Renal cortical epithelial cell (primary cell): ENCODE measurements at places on chromosomes 7 and 10. TPM values are rescaled to one million over a fixed set of nuclear protein-coding genes. Genes with fewer than 3 reads are reported as not detected.

GRCh38 chr10:9311702-9312499, 1257.4 kb downstream of the GATA3 start:
- peak; percentile 2 for DNase-seq

DNA sequence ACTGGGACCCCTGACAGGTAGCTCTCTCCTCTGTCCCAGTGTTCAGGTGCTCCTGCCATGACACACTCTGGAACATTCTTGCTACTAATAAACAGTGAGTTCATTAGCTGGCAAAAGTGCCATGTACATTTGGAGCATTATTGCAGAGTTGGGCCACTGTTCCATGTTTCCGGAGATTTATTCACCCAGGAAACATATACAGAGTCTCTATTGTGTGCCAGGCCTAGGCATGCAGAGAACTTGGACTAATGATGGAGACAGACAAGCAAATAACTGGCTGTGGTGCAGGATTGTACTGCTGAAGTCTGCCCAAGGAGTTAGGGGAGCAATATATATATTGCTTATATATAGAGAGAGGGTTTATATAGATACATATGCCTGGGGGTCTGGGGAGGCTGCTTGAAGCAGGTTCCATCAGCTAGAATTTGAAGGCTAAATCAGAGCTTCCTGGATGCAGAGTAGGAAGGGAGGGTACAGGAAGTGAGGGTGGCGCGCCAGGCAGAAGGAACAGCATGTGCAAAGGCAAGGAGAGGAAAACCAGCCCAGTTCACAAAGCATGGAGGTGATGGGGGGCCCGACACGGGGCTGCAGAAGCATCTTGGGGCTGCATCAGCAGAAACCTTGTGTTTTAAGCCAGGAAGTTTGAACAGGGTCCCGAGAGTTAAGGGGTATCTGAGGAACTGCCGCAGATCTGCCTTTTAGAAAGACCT, 22.7 kb upstream of the EEPD1 start:
- no peak for DNase-seq

GRCh38 chr7:142722248-142722794, 27.0 kb upstream of the PRSS1 start:
- DNase-seq: no peak

- no peak for DNase-seq
Measured at GRCh38 chr10:54607983-54608382, 193.0 kb downstream of the PCDH15 start.

- no peak for DNase-seq
Measured at GRCh38 chr7:45230611-45231165, 73.1 kb downstream of the RAMP3 start.

DNA sequence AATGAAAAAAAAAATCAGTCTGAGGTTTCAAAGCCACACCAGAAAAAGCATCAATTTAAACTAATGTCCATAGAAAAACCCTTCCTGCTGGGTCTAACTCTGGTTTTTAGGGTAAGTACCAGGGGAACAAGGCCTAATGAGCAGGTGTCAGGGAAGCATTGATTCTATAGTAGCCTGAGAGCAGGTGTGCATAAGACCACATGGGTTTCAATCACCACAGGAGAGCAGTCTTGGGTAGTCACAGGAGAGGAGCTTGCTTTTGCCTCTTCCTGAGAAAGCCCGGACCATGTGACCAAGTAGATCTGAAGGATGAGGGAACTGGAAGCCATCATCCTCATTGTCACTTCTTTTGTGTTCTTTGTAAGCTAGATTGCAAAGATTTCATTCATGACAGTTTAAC, 66.3 kb upstream of the AGK start:
- DNase-seq: no peak

DNA sequence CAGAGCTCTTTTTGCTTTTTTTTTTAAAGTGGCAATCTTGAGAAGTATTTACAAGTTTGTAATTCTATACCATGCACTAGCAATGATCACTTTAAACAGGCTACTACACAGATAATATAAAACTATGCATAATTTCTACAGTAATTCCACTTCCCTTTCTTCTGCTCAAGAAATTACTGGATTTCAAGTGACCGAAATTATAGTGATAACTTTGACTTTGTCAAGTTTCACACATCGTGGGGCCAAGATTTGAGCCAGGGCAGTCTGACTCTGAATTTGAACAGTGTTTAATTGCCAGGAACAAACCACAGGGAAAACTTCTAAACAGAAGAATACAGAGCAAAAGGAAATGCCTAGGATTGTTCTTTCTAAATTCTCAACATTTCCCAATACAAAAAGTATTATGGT, 288.3 kb upstream of the MKLN1 start:
- DNase-seq: no peak

- DNase-seq: no peak
Measured at GRCh38 chr10:103442031-103442461, 10.1 kb downstream of the CALHM2 start.

DNA sequence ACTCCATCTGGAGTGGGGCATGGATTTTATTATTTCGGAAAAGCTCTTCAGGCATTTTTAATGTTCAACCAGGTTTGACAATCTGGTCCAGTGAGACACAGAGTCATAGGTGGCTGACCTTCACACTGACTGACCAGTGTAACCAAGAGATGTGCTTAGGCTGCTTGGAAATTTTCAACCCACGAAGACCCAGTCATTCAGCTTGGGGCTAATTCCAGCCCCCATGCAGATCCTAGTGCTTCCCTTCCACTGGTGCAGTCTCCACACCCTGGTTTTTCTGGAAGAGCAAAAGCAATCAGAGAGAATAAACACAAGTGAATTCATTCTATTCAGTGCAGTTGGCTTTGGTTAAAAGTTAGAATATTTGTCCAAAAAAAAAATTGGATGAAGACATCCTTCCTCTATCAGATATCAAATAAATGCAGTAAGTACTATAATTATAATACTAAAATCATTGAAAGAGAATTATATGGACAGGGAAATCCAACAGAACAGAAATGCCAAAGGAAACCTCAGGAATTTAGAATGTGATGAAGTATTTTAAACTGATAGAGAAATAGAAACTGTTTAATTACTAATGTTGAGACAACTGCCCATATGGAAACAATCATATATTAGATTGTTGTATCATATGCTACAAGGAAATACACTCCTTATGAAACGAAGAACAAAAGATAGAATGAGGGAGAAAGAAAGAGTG, 178.0 kb downstream of the NPSR1 start:
- peak; percentile 76 for DNase-seq

DNA sequence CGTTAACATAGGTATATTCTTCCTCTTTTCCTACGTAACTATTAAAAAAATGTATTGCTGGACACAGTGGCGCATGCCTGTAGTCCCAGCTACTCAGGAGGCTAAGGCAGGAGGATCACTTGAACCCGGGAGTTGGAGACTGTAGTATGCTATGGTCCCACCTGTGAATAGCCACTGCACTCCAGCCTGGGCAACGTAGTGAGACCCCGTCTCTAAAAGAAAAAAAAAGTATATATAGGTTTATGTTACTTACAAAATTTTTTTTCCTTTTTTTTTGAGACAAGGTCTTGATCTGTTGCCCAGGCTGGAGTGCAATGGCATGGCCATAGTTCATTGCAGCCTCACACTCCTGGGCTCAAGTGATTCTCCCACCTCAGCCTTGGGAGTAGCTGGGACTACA, 5.6 kb downstream of the NUB1 start:
- no peak for DNase-seq

- DNase-seq: no peak
Measured at GRCh38 chr7:100156331-100157068, 2.0 kb downstream of the TRAPPC14 start.

DNA sequence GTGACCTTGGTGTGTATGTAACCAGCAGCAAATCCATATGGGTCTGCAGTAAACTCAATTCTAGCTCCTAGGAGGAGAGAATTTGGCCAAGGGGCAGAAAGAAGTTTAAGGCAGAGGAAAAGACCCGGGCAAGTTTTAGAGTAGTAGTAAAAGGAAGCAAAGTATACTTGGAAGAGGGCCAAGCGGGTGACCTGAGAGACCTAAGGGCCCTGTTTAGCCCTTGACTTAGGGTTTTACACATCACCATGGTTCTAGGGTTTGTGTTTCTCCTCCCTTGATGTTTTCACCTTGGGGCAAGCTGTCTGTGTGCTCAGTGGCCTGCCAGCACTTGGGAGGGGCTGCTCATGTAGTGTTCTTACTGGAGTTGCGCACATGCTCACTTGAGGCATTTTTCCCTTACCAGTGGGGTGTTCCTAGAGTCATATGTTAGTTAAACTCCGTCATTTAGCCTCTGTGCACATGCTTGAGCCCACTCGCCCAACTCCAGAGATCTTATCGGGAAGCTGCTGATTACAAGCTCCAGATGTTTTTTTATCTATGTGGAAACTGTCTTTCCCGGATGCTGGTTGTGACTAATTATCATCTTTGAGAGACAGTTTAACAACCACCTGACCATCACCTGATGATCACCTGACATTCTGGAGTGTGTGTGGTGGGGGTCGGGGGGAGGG, 137.6 kb upstream of the PRSS1 start:
- DNase-seq: no peak

DNA sequence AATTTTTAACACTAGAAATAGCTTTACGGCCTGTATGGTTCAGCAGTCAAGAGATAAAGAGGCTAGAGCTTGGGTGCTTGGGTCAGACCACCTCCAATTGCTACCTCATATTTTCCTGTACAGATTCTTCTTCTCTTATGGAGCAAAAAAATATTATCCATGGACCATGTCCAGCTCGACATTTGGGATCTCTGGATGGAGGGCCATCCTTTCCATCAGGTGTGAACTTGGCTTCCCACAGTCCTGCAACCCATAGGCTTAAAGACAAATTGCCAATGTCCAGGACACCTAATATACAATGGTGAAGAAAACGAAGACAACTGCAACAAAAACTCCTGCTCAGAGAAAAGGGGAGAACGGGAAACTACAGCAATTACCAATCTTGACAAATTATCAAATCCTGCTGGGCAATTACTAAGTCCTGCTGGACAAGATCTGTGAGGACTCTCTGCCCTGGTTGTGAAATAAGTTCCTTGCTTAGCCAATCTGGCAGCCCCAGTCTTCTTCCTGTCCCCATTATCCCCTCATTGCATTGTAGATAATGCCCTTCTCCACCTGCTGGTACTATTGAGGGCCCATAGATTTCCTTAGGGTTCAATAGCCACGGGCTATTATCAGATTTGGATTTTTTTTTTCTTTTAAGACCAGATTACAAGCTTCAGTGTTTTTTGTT, 42.0 kb upstream of the BRAF start:
- DNase-seq: no peak

- no peak for DNase-seq
Measured at GRCh38 chr10:119865699-119866240, 6.9 kb downstream of the MCMBP start.

- DNase-seq: peak; percentile 77
Measured at GRCh38 chr7:102404005-102404861, 8.1 kb downstream of the PRKRIP1 start.

DNA sequence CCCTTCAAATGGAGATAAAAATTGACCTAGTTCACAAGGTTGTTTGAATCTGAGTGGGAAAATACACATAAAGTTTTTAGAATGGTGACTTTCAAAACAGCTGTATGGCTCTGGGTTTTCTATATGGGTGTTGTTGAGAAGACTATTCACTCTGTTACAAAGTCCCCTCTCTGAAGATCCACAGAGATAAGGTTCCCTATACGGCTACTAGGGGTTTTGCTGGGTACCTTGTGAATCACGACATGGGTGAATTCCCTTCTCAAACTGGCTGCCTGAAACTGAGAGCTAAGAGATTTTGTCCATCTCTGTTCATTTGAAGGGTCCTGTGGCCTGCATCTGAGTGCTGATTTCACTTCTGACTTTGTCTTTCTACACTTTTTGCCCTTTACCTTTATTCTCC, 11.8 kb upstream of the SLC13A1 start:
- DNase-seq: no peak

DNA sequence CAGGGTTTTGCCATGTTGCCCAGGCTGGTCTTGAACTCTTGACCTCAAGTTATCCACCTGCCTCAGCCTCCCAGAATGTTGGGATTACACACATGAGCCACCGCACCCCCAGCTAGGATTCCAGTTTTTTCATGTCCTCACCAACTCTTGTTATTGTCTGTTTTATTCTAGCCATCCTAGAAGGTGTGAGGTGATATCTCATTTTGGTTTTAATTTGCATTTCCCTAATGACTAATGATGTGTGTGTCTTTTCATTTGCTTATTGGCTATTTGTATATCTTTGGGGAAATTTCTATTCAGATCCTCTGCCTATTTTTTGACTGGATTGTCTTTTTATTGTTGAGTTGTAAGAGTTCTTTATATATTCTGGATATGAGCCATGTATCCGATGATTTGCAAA, 59.2 kb upstream of the ZMIZ2 start:
- no peak for DNase-seq

DNA sequence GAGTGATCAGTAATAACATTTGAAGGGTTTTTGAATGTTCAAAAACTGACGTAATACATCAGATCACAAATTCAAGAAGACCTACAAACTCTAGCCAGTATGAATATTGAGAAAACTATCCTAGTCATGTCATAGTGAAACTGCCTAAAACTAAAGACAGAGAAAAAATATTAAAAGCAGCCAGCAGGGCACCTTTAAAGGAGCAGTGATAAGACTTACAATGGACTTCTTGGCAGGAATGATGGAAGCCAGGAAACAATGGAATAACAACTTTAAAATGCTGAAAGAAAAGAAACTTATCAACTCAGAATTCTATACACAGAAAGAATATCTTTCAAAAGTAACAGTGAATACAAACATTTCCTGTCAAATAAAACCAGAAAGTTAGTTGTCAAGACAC, 78.3 kb upstream of the CTBP2 start:
- DNase-seq: no peak

DNA sequence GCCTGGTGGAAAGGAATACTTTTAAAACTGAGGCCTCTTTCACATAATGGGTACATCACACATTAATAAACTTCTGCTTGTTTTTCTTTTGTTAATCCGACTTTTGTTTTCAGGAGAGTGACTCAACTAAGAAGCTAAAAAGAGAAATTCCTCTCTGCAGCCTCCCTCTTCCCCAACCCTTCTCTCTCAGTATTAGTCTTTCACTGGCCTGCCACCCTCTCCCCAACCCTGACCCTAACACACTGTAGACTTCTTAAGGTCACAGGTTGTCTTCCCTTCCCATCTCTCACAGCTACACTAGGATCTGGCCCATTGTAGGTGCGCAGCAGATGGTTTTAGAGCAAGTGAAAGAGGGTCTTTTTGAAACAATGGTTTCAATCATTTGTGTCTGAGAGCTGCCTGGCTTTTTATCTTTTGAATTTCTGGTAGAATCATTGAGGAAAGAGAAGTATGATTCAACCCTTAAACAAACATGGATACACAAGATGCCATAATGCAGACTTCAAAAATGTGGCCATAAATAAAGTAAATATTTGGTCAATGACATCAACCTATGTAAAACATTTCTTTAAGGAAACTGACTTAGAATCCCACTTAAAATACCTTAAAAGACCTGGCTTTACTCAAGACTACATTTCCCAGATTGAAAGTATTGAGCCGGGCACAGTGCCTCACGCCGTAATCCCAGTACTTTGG, 17.9 kb upstream of the FFAR4 start:
- DNase-seq: peak; percentile 12

GRCh38 chr10:117647306-117647705, 104.8 kb downstream of the EMX2 start:
- peak; percentile 71 for DNase-seq

The VAX1 gene
- not detected in 2 replicates for total RNA-seq

The IFIT2 gene
- total RNA-seq: 7.2 and 20.7 TPM in 2 replicates

The NODAL gene
- not detected in 2 replicates for total RNA-seq

The HABP2 gene
- 0.17 and 28.8 TPM in 2 replicates for total RNA-seq

The LHFPL3 gene
- not detected in 2 replicates for total RNA-seq
